Aorta (tissue), 5 donors: ENCODE measurements at places on chromosomes 12 and 14.
A peak's percentile ranks its signal among the peaks of the same experiment; 100 is the strongest.

- no peak for DNase-seq
Measured at GRCh38 chr14:78018283-78018682, 151.9 kb upstream of the NRXN3 start.

DNA sequence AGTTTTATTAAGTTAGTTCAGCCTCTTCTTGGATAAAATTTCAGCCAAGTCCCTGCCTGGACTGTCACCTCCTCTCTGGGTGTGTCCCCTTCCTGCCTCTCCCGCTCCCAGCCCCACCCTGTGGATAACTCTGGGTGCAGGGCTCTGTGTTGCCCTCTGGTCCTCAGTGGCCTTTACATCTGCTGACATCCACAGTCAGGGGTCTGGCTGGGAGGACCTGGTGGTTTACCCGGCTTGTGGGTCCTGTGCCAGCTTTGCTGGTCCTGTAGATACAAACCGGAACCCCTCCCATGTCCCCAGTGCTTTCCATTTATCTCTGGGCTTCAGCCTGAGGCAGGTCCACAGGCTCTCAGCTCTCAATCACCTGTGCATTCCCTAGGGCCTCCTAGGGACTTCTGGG lies 28.9 kb upstream of the PLEKHG3 start:
- no peak for DNase-seq

DNA sequence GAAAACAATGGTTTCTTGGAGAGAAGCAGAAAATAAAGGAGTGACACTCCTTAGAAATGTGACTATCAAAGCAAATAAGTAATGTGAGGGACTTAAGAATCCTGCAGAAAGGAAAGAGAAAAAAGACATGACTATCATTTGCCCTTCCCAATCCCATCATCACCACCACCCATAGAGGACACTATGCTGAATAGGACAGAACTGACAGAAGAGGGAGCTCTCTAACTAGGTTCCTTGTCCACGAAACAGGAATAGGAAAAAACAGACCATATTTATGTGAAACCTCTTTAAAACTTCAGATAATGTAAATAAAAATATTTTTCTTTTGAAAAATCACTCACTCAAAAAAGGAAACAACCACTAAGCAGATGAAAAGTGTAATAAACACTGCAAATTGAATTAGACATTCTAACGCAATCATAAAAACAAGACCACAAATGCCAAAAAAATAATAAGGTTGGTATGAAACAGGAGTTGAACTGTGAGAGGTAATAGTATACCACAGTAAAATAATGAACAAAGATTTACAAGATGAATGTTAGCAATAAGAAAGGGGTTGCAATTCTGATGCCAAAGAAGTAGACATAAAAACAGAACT lies 24.1 kb downstream of the KLRD1 start:
- DNase-seq = no peak

DNA sequence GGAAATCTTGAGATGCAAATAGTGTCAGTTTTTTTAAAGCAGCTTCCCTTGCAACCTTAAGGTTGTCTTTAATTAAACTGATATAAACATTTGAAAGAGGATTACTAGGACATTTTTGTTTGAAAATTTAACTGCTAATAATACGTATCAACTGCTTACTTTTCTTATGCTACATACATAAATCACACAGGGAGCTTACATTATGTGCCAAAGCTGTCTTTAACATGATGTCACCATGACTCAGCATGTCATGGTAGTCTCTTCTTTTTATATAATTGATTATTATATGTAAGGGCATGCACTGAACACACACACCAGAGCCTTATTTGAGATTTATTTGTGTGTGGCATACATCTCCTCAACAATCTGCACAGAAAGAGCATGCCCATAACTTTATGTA lies 63.0 kb upstream of the PTHLH start:
- no peak for DNase-seq

DNA sequence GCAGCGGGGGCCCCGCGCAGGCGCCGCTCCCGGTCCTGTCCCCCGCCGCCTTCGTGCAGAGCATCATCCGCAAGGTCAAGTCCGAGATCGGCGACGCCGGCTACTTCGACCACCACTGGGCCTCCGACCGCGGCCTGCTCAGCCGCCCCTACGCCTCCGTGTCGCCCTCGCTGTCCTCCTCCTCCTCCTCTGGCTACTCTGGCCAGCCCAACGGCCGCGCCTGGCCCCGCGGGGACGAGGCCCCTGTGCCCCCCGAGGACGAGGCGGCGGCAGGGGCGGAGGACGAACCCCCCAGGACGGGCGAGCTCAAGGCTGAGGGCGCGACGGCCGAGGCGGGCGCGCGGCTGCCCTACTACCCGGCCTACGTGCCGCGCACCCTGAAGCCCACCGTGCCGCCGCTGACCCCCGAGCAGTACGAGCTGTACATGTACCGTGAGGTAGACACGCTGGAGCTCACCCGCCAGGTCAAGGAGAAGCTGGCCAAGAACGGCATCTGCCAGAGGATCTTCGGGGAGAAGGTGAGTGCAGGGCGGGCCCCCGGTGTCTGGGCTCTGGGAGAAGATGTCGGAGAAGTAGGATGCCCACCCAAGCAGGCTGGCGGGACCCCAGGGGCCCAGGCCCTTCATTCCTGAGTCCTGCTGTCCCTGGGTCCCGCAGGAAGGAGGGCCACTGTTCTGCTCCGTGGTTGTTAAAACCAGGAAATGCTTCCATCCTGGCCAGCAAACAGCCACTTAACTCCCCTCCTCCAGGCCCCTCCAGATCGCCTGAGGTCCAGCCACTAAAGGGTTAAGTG lies 48.4 kb downstream of the PHETA1 start:
- DNase-seq = no peak

- DNase-seq = no peak
Measured at GRCh38 chr12:69511469-69512267, 41.5 kb downstream of the FRS2 start.

- DNase-seq = peak; percentile 49
Measured at GRCh38 chr12:57342207-57342691, 88.6 kb downstream of the R3HDM2 start.

DNA sequence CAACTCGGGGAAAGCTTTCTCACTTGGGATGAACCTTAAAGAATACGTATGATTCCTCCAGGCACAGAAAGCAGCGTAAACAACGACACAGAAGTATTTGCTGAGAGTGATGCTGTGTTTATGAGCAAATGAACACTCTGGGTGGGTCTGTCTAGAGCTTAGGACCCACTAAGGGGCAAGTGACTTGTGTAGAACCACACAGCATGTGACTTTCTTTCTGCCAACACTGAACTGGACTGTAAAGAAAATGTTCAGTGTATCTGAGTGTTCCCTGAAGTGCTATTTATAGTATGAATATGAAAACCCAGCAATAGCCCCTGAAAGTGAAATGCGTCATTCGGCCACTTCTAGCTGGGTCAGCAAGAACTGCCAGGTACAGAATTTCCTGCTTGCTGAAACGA lies 78.5 kb downstream of the ST8SIA1 start:
- no peak for DNase-seq

GRCh38 chr12:19434538-19434937 lies 4.8 kb upstream of the AEBP2 start:
- DNase-seq = no peak

- no peak for DNase-seq
Measured at GRCh38 chr14:31492759-31493498, 5.1 kb upstream of the GPR33 start.

- DNase-seq = no peak
Measured at GRCh38 chr12:58095002-58095401, 153.6 kb downstream of the ATP23 start.

DNA sequence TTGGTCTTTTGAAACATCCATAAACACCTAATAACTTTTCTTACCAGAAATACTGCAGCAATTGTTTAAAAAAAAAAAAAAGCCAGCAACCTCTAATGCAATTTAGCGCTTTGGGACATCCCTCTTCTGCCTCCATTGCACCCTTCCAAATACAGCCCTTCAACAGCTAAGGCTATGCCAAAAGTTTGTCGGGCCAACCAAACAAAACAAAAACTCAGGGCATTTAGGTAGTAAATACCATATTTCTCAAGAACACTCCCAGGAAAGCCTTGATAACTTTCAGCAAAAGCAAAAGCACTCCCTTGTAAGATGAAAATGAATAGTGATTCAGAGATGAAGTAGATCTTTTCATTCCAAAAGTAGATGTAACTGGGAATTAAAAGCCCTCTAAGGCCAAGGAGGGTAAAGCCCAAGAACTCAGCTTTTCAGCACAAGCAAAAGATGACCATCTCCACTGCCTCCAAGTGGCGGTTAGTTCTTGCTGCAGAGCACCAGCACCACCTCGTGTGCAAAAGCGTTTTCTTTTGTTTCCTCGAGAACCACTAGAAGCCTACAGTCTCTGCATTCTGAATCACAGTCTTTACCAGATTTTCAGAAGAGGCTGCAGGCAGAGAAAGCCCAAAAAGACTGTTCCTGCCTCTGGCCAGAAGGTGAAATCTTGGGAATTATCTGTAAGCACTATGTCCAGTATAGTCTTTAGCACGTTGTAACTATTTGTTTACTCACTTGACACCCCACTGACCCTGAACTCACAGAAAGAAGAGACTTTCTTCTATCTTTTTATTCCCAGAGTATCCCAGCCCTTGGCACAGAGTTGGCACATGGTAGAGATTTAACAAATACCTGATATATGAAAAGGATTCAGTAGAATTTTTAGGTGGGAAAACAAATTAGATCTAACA lies 53.1 kb downstream of the SIX6 start:
- DNase-seq = no peak
